ENCODE measurements at places on chromosomes 7 and 10.

GRCh38 chr10:31102421-31102820 is 70.8 kb upstream of the ZNF438 start:
- no peak for DNase-seq

DNA sequence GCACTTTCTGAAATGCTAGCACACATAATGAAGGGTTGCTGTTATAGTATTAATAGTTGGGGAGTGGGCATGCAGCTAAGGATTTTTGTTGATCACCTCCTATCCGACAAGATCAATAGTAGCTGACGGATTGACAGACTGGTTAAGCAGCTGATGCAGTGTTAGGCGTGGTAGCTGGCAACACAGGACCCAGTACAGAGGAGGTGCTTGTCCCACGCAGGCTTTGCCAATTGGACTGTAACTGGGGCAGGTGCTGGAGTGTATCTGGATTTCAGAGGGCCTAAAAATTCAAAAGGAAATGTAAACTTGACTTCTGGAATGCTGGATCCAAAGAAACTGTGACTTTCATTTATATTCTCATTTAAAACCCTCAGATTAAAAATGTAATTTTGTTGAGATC is 340.9 kb downstream of the SORCS3 start:
- DNase-seq, result no peak

- no peak for DNase-seq
Observed at GRCh38 chr7:36301914-36302771, 87.5 kb upstream of the ANLN start.

DNA sequence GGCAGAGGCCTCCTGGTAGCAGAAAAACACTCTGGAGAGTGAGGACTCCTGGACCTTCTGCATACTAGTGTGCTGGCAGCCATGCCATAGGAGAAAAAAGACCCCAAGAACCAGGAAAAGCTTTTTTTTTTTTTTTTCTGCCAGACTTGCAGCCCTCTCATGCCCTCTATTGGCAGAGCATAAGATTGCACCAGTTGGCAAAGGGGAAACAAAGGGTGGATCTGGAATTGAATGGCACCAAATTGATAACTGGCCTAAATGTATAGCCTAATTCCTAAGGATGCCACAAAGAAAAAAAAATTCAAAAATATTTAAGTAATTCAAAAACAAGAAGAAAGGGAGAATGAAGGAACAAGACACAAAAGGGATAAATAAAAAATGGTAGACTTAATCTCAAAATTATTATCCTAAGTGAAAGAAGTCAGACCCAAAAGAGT is 112.5 kb upstream of the GHITM start:
- no peak for DNase-seq

GRCh38 chr10:2137549-2138174 is 400.3 kb upstream of the ADARB2 start:
- no peak for DNase-seq

- no peak for DNase-seq
Observed at GRCh38 chr10:123574109-123574698, 92.0 kb upstream of the GPR26 start.

- DNase-seq, result no peak
Observed at GRCh38 chr10:43250615-43251418, 16.0 kb downstream of the RASGEF1A start.

DNA sequence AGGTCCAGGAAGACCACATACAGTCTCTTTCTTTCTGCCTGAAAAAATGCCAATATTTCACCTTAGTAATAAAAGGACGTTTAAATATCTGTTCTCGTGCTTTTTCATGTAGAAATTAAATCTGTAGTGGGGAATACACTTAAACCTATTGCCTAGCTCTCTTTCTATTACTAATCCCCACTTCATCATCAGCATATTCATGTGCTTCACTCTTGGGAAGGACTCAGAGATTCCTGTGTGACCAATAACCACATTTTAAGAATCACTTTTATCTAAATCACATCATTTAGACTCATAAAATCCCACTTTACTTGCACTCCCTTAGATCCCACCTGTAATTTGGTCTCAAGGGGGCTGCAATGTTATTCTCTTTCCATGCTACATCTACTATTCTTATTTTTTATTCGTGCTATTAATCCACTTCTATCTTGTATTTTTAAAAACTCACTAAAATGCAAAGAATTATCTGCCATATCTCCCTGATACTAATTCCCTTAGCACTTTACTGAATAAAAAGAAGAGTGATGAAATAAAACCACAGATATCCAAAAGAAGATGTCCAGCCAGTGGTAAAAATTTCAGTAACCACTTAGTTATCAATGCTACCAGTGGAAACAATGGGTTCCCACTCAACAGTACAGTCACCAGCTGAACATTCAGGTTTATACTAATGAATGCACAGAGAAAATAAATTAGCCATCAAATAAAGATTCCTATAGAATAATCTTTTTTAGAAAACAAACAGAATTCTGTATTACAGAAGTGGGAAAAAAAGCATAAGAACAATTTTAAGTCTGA is 102.1 kb downstream of the PPP1R17 start:
- DNase-seq, result no peak

DNA sequence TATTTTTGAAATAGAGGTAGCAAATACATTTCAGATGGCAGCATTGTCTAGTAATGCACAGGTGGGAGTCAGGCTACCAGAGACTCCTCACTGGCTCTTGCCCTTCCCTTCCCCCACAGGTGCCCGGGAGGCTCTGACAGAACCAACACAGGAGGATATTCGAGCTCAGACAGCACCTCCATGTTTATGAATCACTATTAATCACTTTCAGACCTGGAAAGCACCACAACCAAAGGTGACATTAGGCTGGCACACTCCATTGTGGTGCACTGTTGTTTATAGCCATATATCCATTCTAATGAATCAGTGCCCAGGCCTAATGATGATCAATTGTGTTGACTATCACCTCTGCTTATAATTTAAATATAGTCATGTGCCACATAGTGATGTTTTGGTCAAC is 107.8 kb upstream of the NAMPT start:
- no peak for DNase-seq

GRCh38 chr10:58054881-58055280 is 212.8 kb downstream of the IPMK start:
- no peak for DNase-seq

- no peak for DNase-seq
Observed at GRCh38 chr7:157799076-157799685, 462.4 kb downstream of the DNAJB6 start.

DNA sequence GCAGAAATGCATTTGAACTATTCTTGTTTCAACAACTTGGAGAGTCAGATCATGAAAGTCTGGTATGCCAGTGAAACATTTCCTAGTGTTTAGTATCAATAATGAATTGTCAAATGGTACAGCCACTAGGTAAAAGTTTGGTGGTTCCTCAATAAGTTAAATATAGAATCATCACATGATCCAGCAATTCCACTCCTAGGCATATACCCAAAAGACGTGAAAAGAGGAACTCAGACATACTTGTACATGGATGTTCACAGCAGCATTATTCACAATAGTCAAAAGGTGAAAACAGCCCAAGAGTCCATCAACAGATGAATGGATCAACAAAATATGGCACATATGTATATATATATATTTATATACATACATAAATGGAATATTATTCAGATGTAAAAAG is 67.0 kb upstream of the HPS1 start:
- DNase-seq, result no peak

DNA sequence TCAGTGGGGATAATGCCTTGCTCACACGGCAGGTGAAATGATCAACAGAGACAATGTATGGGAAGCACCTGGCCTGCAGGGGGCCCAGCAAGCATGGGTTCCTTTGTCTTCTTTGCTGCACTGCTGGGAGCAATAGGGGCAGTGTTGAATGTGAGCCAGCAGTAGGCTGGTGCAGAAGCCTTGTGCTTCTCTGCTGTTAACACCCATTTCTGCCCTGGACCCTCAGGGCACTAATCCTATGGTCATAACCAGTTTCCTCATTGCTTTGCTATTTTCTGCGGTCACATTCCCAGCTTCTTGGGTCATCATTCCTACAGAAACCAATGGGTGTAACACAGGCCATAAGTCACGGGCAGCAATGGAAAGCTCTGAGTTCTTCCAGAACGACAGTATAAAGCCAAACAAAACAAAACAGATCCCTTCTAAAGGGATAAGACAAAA is 10.9 kb upstream of the LGI1 start:
- no peak for DNase-seq

- DNase-seq, result no peak
Observed at GRCh38 chr10:126448091-126448490, 59.8 kb upstream of the ADAM12 start.

- no peak for DNase-seq
Observed at GRCh38 chr7:133429371-133429770, 176.5 kb downstream of the EXOC4 start.

DNA sequence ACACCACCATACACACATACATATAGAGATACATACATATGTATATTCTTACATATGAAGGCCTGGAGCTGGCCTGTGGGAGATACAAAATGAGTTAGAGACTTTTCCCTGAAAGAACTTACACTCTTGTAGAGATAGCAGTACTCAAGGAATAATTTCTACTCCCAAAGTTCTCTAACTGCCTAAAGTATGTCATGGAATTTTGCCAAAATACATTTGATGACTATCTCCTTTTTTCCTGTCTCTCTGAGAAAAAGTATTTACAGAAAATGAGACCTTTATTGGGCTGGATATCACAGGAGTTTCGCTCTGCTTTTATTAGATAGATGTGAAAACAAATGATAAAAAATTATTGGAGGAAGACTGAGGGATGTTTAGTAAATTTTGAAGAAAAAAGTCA is 220.1 kb downstream of the POU6F2 start:
- DNase-seq, result no peak

GRCh38 chr7:155489158-155489840 is 31.4 kb downstream of the EN2 start:
- no peak for DNase-seq

DNA sequence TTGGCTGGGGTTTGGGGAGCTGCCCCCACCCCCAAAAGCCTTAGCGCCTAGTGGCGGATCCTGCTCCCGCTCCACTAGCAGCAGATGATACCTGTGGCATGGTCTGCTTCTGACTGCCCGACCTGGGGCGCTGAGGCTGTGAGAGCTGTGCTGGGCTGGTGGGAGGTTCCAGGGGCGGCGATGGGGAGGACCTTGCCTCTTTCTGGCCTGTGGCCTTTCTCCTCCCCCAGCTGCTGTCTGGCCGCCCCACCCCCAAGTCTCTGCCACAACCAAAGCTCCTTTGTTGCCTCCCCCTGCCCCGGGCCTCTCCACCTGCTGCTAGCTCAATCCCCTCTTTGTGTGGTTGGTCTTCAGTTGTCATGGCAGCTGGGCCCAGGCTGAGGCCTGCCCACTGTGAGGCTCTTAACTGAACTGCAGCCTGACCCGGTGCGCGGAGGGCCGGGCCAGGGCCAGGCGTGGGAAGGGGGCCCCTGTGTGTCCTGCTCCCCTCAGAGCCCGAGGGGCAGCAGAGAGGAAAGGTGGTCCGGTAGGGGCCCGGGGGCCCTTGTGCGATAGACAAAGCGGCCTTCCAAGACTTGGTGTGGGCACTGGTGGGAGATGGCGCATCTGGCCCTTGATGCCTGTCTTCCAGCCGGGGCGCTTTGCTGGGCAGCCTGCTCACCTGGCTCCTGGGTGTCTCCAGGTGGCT is 4.7 kb downstream of the ZNF775 start:
- no peak for DNase-seq

DNA sequence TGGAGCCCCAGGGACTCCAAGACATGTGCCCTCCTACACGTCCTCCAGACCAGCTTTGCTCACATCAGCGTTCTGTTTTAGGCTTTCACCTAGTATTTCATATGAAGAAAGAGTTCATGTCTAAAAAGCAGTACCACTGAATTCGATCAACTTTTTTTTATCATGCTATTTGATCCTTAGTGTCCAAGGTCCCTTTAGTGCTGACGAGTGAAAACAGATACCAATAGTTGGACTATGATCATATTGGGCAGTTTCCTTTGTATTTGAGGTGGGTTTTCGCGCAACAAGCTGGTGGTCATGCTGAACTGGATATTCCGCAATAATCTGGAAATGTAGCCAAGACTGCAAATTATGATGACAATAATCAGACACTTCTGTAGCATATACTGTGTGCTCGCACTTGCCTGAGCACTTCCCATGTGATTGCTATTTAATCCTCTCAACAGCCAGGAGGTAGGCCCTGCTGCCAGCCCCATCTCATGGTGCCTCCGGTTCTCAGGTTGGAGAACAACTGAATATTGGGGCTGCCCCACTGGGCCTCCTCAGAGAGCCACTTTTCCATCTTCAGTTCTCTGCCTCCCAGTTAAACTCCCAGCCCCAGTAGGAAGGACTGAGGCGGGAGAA is 65.9 kb downstream of the RBM20 start:
- DNase-seq, result no peak

DNA sequence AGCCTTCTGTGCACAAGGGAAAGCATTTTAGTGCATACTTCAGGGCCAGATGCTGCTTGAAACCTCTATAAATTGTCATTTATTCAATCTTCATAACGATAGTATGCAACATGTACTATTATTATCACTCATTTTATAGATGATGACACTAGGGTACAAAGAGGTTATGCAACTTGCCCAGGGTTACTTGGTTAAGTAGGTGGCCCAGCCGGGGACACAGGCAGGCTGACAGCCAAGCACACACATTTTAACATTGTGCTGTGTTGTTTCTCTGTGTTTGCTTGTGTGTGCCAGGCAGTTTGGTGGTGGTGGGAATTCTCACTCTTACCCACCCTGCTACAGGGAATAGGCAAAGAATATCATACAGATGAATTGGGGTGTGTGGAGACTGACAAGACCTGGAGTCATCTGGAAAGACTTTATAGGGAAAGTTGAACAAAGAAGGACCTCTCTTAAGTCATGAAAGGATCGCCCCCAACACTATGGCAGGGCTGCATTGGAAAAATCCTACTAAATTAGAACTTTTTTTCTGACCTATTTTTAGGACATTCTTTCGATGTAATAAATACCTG is 98.9 kb downstream of the MKX start:
- no peak for DNase-seq

DNA sequence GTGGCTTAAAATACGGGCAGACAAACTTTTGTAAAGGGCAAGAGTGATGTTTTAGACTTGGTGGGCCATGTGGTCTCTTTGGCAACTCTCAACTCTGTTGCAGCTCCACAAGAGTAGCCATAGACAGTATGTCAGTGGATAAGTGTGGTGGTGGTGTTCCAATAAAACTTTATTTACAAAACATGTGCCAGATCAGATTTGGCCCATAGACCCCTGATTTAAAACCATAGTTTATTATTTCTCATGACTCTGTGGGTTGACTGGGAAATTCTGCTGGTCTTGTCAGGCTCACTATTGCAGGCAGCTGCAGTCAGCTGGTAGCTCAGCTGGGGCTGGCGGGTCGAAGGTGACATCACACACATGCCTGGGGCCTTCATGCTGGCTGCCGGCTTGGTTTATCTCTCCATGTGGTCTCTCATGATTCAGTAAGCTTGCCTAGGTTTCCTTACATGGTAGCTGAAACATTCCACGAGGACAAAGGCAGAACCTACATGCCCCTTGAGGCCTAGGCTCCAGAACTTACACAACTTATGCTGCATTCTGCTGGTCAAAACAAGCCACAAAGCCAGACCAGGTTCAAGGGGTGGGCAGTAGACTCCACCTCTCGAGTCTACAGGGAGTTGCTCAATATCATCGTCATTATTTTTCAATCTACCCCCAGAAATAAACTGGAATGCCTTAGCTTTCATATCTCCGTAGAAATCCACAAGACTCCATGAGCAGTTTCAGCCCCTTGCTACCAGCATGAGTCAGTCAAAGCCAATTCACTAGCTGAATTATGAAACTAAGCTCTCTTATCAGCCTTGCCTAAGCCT is 245.7 kb downstream of the WDR11 start:
- DNase-seq, result no peak

- DNase-seq, result peak; percentile 47
Observed at GRCh38 chr7:77696643-77697534, 630 bp downstream of the RSBN1L start.

GRCh38 chr7:143117395-143117794 is 14.5 kb upstream of the PIP start:
- no peak for DNase-seq

- DNase-seq, result no peak
Observed at GRCh38 chr7:135236727-135237126, 3.1 kb downstream of the STRA8 start.

All from stimulated activated CD4-positive, alpha-beta T cell treated with anti-CD3 and anti-CD28 coated beads, Interleukin-1b, Interleukin-23, amount 100 ng/mL, for 24 hours (primary cell).